Calu3 (cell line): ENCODE measurements at places on chromosomes 16 and 17. TPM values are rescaled to one million over a fixed set of nuclear protein-coding genes. Genes with fewer than 3 reads are reported as not detected.

- no peak for DNase-seq
These were observed 6.8 kb downstream of the ANKFY1 start for GRCh38 chr17:4256952-4257351.

GRCh38 chr16:30637944-30638343 lies 12.8 kb upstream of the PRR14 start:
- peak; percentile 58 for DNase-seq

GRCh38 chr17:81000334-81000630 lies 8.6 kb downstream of the CHMP6 start:
- DNase-seq, result no peak

The TMC7 gene
- 10.1 and 10.8 TPM in 2 replicates for total RNA-seq

- DNase-seq, result peak; percentile 54
These were observed 33.0 kb upstream of the ZC3H18 start for GRCh38 chr16:88536971-88537751.

GRCh38 chr17:36748272-36748671 lies 146.9 kb downstream of the MRM1 start:
- DNase-seq, result no peak

- DNase-seq, result no peak
These were observed 32.0 kb downstream of the GTF3C1 start for GRCh38 chr16:27517664-27518063.

- DNase-seq, result no peak
These were observed 4.8 kb downstream of the CA5A start for GRCh38 chr16:87931504-87931903.

The KRTAP4-5 gene
- not detected in 2 replicates for total RNA-seq

DNA sequence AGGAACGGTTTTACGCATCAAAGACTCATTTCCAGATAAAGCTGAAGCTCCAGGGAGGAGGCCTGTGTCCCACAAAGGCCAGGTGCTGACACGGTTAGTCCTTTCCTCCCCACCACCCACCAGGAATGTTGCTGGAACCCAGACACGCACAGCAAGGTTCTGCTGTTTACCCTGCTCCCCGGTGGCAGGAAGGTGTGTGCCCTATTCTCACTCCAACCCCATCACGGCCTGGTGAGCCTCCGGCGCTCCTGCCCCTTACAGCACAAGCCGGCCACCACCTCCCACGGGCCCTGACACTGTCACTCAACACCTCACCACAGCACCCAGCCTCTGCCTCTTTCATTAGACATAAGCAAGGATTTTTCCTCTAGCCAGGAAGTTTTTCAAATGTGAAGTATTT lies 47.8 kb downstream of the ANKRD11 start:
- DNase-seq, result peak; percentile 15

GRCh38 chr16:27439271-27440018 lies 37.5 kb downstream of the IL21R start:
- no peak for DNase-seq

GRCh38 chr17:17321356-17322025 lies 18.3 kb downstream of the NT5M start:
- DNase-seq, result no peak

DNA sequence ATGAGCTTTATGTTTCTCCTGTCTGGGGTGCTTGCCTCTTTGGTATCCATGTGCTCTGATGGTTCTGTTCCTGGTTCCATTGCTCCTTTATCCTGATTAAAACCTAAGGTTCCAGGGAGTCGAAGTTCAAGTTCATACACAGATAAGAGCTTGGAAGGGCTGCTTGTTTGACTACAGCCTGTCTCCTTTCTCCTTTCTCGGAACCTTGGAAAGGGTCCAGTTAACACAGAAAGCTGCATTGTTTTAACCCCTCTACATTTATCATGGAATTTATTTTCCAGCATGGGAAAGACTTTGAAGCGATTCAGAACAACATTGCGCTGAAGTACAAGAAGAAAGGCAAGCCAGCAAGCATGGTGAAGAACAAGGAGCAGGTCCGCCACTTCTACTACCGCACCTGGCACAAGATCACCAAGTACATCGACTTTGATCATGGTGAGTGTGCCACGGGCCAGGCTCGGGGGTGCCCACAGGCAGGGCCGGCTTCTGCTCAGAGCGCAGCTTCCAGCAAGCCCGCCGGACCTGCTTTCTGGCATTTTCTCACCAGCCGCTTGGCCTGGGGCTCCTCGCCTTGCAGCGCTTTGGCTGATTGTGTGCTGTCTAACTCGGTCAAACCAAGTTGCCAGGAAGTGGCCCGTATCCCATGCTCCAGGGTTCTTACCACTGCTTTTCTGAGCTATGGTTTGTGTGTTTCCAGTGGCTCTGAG lies 19.9 kb downstream of the CRAMP1 start:
- DNase-seq, result no peak

The CCDC154 gene
- 3.2 and 6.1 TPM in 2 replicates for total RNA-seq

- no peak for DNase-seq
These were observed 71.0 kb upstream of the ATF7IP2 start for GRCh38 chr16:10314811-10315210.

GRCh38 chr17:1769822-1770477 lies 8.1 kb downstream of the SERPINF1 start:
- no peak for DNase-seq

The HOXB9 gene
- 26.0 and 27.8 TPM in 2 replicates for total RNA-seq

The SCN4A gene
- not detected in 2 replicates for total RNA-seq

- no peak for DNase-seq
These were observed 15.4 kb upstream of the KRT17 start for GRCh38 chr17:41639492-41640473.

The NEK8 gene
- 10.8 and 11.4 TPM in 2 replicates for total RNA-seq

- DNase-seq, result no peak
These were observed 154.8 kb upstream of the TNRC6C start for GRCh38 chr17:77803726-77804125.

The SNTB2 gene
- 27.5 and 29.3 TPM in 2 replicates for total RNA-seq

DNA sequence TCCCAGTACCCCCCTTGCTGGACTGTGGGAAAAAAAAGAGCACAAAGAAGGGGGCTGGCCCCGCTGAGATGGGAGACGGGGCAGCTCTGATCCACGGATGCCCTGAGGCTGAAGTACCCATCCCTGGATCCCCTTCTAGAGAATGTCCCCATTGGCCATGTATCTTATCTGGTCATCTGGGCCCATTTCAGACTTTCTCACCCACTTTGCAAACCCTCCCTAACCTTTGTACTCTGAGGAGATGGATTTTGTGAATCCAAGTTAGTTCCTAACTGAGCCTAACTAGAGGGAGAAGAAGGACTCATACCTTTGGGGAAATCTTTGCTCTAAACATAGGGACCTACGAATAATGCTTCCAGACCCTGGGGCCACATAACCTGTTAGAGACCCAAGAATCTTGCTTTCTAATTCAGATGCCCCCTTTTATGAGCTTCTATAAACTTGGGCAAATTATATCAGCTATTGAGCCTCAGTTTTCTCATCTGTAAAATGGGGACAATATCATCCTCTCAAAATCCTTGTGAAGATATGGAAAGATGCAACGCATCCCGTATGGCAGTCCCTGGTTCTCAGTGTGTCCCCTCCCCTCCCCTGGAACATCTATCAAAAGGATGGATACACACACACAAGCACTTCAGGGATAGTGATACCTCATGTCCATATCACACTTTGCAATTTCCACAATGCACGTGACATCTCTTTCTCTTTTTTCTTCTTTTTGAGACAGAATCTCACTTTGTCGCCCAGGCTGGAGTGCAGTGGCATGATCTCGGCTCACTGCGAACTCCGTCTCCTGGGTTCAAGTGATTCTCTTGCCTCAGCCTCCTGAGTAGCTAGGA lies 16.8 kb upstream of the FZD2 start:
- DNase-seq, result no peak

The KRT17 gene
- 472 and 593 TPM in 2 replicates for total RNA-seq

The RILP gene
- total RNA-seq, result 1.8 and 3.2 TPM in 2 replicates

DNA sequence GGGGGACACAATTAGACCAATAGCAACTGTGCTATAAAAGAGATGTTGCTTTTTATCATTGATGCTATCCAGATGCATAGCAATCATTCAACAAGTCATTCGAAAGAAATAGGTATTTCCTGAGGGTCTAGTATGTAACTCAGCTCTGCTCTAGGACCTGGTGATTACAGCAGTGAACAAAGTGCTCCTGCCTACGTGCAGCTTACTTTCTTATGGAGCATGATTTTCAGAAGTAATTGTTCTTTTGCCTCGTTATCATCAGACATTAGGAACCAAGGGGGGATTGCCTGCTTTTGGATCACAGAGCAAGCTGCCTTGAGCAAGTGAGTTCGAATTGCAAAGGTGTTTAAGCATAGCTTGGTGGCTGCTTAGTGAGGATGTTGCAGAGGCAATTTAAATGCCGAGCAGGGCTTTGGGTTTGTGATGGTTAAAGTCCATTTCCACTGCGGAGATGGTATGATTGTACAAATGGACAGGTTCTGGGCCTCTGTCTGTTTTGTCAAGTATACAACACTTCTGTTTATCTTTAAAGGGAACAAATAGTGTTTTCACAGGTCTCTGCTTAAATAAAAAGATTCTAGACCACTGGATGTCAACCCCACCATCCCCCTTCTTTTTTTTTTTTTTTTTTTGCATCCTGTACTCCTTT lies 41.5 kb downstream of the WWOX start:
- no peak for DNase-seq

The MKS1 gene
- 9.6 and 14.1 TPM in 2 replicates for total RNA-seq

The CES5A gene
- total RNA-seq, result not detected in 2 replicates

GRCh38 chr17:77968788-77969187 lies 10.3 kb downstream of the TNRC6C start:
- DNase-seq, result no peak

DNA sequence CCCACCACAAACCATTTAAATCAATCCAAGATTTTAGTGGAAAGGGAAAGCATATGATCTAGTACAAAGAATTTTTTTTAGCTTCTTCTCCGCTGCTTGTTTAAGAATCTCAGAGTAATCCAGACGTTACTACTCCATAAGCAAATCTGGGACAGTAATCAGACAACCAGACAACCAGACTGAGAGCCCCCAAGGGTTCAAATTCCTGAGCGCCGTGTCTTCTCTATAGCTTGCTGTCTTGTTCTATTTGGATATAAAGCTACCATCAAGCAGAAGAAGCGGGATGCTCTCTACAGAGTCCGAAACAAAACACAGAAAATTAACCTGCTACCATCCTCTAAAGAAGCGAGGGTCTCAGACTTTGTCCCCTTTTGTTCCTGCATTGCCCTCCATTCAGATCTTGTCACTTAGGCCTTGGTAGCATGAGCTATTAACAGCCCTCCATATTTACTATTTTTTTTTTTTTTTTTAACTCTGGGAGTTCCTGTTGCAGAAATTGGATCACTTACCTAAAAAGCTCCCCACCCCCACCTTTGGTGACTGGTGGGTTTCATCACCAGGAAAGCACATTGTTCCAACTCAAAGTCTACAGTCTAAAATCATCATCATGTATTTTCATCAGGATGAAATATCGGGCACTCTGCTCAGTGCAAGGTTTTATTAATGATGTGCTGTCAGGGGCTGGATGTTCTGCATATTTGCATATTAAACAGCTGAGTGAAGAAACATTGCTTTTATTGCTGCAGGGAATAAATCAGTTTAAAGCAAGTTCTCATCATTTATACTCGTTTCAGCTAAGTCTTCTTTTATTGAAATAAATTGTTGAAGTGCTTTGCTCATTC lies 576.7 kb downstream of the WWOX start:
- DNase-seq, result no peak

GRCh38 chr17:6041246-6041645 lies 28.9 kb upstream of the WSCD1 start:
- no peak for DNase-seq

The FZD2 gene
- 28.5 and 35.8 TPM in 2 replicates for total RNA-seq

DNA sequence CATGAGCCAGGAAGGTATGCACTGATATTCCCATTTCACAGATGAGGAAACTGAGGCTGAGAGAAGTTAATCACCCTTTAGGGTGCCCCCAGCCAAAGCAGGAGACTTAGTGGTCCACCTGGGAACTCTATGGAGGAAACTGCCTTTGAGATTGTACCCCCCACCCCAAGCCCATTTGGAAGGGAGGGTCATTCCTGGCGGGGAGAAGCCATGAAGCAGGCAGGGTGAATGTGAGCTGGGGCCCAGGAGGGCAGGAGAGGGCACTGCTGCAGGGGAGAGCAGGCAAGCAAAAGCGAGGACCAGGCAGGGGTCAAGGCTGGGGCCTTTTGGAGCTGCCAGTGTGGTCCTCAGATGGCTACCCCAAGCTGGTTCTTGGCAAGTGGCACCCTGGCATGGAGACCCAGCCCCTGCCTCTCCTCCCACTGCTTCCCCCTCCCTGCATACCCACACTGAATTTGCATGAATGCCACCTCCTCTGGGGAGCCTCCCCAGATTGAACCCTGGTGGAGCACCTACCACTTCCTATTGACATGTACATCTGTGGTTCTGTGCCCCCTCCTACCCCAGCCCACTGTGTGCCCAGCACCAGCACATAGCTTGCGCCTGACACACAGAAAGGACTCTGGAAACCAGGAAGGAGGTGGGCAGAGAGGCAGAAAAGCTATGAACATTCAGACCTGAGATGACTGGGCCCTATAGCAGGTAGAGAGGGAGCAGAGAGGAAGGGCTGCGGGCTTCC lies 965 bp upstream of the TMC6 start:
- no peak for DNase-seq

The TMEM235 gene
- total RNA-seq, result not detected in 2 replicates

- DNase-seq, result no peak
These were observed 5.7 kb upstream of the CEP131 start for GRCh38 chr17:81228420-81228819.

The GNAO1 gene
- 0.17 TPM in 1 of 2 replicates, not detected in the other for total RNA-seq

- DNase-seq, result no peak
These were observed 47.6 kb downstream of the LMF1 start for GRCh38 chr16:923184-923583.

DNA sequence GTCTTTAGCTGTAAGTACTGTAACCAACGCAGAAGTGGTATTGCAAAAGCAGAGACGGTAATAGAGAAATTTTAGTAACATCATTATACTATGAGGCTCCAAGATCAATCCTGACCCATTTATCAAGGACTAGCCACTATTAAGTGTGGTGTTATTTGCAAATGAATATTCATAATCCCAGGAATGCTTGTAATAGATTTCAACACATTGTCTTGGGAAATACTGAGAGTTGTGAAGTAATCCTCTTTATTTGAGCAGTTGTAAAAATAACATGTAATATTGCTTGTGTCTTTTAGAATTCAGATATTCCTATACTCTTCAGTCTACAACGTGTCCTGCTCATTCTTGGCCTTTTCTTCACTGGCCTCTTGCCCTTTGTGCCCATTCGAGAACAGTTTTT lies 46.4 kb downstream of the GDPD1 start:
- no peak for DNase-seq

The PYY gene
- not detected in 2 replicates for total RNA-seq

GRCh38 chr16:2364638-2365210 lies 24.2 kb upstream of the ABCA3 start:
- no peak for DNase-seq

- peak; percentile 60 for DNase-seq
These were observed 457.9 kb downstream of the SLC39A11 start for GRCh38 chr17:72634621-72635020.

DNA sequence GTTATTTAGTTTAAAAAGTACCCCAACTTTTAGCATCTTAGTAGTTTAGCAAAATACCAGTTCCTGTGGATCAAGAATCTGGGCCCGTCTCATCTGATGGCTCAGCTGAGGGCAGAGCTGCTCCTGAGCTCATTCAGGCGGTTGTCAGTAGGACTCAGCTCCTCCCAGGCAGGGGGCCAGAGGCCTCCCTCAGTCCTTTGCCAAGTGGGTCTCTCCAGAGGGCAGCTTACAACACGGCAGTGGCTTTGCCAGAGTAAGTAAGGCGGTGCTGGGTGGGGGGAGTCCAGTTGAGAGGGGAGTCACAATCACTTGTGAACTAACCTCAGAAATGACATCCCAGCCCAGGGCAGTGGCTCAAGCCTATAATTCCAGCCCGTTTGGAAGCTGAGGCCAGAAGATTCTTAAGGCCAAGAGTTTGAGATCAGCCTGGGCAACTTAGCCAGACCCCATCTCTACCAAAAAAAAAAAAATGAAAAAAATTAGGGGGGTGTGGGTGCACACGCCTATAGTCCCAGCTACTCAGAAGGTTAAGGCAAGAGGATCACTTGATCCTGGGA lies 81.5 kb upstream of the MED9 start:
- DNase-seq, result no peak
